ENCODE measurements at places on chromosomes 2 and 18.

GRCh38 chr2:242043538-242044312 lies 174.2 kb downstream of the RTP5 start:
- no peak for DNase-seq

- DNase-seq, result no peak
These were observed 294.3 kb upstream of the SETBP1 start for GRCh38 chr18:44386401-44386800.

GRCh38 chr18:62625019-62625418 lies 90.3 kb upstream of the PHLPP1 start:
- no peak for DNase-seq

DNA sequence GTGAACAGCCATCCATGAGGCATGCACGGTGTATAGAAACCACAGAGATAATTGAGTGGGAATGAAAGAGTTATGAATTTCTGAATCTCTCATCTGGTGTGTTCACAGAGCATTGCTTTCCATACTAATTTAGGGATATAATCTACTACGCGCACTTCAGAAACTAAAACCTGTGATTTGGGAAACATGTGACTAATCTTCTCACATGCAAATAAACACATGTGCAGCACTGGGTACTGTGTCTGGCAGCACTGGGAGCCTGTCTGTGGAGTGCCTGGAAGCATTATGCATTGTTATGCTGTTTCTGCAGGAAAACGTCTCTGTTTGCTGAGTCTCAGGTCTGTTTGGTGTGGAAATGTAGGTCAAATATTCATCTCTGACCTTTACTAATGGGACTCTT lies 287.3 kb downstream of the CMPK2 start:
- DNase-seq, result no peak

- no peak for DNase-seq
These were observed 154.3 kb downstream of the RNF152 start for GRCh38 chr18:61738488-61738887.

DNA sequence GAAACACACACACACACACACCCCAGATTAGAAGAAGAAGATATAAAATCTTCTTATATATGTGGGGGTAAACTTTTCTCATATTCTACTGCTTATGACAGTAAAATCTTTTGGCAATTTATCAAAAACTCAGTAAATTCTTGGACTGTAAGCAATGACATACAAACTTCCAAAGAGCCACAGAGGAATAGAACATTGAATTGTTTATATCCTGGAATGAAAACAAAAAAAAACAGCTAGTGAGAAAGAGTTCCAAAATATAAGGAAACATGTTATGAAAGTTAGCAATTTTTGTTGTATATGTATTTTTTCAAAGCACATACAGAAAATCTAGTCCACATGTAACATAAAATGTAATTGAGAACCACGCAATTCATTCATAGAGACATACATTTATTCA lies 764.9 kb downstream of the DSC3 start:
- no peak for DNase-seq

- peak; percentile 5 for DNase-seq
These were observed 692.8 kb downstream of the RNF144A start for GRCh38 chr2:7609974-7610373.
